Right cardiac atrium (tissue), 5 donors: ENCODE measurements at places on chromosomes 6 and 20. TPM values are rescaled to one million over a fixed set of nuclear protein-coding genes. Genes with fewer than 3 reads are reported as not detected.

The CST2 gene
- not detected for total RNA-seq

The C20orf141 gene
- not detected for total RNA-seq

The CFAP61 gene
- total RNA-seq, result 0.75 TPM

The SIRPA gene
- 28.1 TPM for total RNA-seq

The FAM209A gene
- not detected for total RNA-seq

The LRRN4 gene
- total RNA-seq, result 0.25 TPM

The ANKRD6 gene
- total RNA-seq, result 17.9 TPM

The TRIM31 gene
- total RNA-seq, result not detected

The MLN gene
- total RNA-seq, result not detected

DNA sequence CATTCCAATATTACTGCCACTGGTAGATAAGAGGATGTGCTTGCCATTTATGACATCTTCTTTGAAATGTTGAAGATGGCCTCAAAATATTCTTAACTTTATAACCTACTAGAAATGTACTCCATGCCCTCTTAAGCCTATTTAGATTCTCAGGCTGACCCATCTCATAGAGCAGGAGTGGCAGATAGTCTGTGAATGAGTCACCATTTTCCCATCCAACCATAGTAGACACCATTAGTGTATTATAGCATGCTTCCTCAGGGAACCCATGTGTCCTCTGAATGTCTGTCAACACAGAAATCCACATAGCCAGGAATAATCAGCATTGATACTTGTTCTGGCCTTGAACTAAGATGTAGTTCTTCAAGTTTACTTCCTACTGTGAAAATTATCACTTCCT, 150.2 kb downstream of the IMPG1 start:
- DNase-seq, result no peak

GRCh38 chr6:7129784-7130569, 22.2 kb downstream of the RREB1 start:
- DNase-seq, result peak; percentile 53

- no peak for DNase-seq
These were observed 111.5 kb upstream of the RPS6KA2 start for GRCh38 chr6:166738386-166739116.

DNA sequence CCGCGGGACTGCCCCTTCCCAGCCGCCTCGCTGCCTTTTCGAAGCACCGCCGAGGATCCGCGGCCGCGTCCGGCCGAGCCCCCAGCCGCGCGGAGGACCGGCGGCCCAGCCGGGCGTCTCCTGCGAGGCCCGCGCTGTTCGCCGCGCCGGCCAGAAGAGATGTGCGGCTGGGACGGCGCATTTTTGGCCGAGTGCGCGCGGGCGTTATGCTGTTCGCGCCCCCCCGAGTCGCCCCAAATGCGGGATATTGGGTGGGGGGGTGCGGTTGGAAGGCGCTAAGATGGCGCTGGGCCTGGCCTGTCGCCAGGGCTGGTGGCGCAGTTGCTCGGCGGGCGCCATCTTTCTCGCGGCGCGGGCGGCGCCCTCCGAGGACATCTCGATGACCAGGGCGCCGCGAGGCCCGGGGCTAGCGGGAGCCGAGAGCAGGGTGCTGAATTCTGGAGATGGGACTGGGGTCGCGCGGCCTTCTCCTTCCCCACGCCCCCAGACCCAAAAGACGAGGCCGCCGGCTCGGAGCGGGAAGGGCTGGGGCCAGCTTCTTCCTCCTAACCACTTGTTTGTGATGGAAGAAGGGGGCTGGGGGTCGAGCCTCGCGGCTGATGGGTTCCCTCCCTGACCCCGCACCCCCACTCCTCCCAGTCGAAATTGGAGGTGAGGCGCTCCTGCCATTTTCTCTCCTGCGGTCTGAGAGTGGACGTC, 1.5 kb downstream of the BICRAL start:
- peak; percentile 94 for DNase-seq

DNA sequence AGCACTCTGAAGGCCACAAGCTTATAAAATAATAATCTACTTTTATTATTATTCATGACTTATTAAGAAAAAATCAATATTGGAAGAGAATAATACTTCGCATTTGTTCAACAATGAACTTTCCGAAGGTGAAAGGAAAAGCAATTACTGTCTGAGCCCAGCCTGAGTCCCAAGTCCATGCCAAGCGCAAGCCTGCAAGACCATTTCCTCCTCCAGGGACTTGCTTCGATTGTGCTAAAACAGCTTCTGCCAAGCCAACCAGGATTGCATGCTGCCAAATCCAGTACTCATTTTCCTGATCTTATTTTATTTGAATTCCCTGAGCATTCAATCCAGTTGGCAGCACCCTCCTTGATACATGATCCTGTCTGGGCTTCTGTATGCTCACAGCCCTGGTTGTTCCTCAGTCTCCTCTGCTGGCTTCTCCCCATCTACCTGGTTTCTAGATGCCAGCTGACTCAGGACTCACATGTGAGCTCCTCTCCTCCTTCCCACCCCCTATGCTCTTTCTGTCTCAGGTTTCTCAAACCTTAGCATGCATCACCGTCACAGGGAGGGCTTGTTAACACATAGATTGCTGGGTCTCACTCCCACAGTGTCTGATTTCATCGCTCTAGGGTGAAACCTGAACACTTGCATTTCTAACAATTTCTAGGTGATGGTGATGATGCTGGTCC, 55.9 kb upstream of the PSMF1 start:
- no peak for DNase-seq

- no peak for DNase-seq
These were observed 116.3 kb upstream of the EMILIN3 start for GRCh38 chr20:41482647-41483552.

DNA sequence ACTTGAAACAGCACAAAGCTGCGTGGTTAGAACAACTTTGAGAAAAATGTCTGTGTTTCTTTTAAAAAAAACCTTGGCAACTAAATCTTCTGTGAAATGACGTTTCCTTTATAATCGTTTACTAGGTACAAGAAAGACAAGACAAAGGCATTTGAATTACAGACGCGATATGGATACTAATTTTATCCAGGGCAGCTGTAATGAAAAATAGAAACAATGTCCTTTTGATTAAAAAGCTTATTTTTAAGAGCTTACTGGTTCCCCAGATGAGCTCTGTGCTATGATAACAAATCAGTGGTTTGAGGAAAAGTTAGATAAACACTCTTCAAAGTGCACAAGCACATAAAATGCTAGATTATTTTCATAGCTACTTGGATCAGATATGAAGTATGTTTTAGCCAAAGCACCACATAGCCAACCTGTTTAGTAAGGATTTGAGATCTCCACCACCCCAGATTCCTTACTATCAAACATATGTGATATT, 1.6 kb upstream of the SYNCRIP start:
- DNase-seq, result no peak

GRCh38 chr6:33600761-33601160, 20.4 kb upstream of the ITPR3 start:
- no peak for DNase-seq

DNA sequence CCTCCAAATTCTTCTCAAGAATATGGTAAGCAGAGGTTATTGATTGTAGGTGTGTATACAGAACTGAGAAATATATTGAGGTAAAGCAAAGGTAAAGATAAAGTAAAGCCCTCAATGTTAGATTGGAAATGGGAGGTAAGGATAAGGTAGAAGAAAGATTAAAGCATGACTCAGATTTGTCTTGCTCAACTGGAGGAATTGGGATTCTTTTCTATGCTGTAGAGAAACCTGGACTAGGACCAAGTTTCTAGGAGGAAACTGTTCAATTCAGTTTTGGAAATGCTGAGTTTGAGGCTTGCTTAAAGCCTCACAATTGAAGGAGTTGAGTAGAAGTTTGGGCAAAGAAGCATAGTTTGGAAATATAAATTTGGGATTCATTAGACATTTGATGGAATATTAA, 634.0 kb upstream of the PTCHD4 start:
- no peak for DNase-seq

DNA sequence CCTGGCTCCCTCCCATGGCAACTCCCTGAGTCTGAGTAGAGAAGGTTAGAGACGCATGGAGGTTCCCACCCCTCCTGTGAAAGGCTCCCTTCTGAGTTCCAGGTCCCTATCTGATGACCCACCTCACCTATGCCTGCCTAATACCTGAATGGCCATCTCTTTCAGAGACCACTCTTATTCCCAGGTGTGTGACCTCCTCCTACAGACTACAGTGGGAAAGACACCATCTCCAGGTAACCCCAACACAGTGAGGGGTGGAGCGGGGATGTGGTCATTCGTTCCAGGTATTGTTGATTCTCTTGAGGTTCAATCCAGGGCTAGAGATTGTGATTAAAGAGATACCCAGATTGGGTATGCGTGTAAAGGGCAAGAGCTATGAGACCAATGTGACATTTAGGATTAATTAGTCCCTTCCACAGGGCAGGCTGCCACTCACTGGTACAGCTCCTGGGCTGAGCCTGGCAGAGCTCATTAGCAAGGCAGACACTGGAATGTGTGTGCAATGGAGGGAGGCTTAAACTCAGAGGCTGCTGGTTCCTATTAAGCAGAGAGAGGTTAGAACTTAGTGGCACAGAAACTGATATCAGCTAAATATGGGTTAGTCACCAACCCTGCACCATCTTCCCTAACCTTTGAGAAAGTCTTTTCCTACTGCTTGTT, 46.5 kb upstream of the IER3 start:
- DNase-seq, result no peak

- no peak for DNase-seq
These were observed 11.7 kb upstream of the SCUBE3 start for GRCh38 chr6:35202066-35202546.

DNA sequence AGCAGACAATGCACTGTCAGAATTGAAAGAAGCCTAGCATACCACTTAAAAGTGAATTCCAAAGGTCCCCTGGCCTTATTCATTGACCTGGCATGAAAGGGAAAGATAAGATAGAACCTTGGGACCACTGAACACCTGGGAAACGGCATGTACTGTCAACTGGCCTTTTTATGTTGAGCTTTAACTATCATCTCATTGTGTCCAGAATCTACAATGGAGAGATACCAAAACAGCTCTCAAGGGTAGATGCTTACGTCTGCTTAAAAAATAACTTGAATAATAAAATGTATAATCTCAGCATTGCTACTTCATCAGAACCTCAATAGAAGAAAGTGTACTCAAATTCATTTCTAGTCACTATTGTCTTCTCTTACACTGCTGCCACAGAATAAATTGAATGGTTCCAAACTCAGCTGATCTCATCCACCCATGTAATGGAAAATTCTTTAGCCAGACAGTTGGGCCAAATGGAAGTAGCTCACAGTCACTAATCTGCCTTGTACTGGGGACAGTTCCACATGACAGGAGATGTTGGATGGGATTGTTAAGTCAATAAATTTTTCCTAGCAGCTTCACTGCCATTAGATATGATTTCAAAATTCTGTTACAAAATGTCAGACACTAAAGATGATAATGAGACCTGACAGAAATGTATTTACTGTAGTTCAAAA, 93.8 kb downstream of the MLIP start:
- DNase-seq, result no peak

DNA sequence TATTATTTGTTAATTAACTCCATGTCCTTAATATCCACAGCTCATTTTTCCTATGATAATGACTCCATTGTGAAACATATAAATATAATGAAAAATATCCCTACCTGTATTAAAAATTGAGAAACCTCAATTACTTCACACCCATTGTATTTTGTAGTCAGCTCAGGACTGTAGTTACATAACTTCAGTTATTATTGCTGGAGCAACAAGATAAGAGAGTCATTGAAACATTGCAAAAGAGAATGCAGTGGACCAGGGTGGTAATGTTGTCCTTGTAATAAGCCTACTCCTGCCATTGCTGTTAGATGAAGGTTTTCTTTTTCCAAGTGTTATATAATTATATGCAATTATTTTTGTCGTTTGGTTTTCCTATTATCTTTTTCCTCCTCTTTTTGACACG, 184.4 kb downstream of the PRL start:
- no peak for DNase-seq

DNA sequence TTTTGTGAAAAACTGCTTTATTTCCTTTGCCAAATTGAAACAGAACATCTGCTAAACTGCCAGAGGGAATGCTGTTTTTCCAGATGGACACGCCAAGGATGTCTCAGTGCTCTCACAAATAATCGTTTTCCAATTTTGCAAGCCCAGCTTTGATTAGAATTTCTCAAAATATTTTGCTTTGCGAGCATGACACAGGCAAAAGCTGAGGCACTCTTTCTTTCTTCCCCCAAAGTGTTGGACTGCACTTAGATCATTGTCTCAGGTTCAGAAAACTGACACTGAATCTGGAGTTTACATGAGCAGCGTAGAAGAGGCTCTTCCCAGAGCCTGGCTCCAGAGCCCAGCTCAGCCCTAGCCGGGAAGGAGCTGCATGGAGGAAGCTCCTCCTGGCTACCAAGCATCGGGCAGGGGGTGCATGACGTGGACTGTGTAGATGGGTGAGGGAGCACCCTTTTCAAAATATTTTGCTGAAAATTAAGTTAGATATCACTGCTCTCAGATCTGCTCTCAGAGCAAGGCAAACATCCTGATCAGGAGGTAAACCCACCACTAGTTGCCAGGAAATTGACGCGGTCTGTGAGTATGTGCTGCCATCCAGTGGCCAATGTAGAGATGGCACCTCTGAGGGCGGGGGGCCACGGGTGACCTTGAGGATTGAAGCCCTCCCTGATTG, 107.5 kb downstream of the SLC22A3 start:
- peak; percentile 82 for DNase-seq

- no peak for DNase-seq
These were observed 70.6 kb downstream of the UBE3D start for GRCh38 chr6:82995066-82995465.

DNA sequence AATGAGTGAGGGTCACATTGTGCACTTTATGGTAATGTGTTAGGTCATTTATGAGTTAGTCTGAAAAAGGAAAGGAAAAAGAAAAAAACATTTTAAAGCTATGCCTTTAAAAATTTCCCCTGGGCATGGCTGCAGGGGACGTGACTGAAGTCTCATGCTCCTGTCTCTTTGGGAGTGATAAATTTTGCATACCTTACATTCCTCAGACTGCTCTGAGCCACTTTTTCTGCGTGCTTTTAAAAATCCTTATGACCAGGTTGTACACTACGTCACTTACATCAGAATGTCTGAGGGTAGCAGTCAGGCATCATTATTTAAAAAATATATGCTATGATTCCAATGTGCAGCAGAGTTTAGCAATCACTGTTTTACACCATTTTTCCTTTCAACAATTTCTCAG, 121.2 kb downstream of the RFPL4B start:
- no peak for DNase-seq

GRCh38 chr20:52083627-52084232, 107.8 kb downstream of the ZFP64 start:
- peak; percentile 71 for DNase-seq

- DNase-seq, result no peak
These were observed 11.8 kb upstream of the KCNQ2 start for GRCh38 chr20:63484236-63484635.

DNA sequence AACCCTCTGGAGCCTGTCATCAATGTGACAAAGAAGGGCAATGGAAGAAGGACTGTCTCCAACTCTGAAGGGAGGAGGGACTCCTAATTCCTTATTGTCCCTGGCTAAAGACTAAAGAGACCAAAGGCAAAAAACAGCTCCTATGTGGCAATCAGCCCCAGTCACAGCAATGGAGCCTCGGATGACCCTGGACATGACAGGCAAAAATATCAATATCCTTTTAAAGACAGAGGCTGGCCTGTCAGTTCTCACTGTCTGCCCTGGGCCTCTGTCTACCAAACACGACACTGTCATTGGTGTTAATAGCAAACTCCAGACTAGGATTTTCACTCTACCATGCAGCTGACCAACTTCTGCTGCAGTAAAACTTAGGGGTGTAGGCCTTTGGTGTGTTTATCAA, 38.0 kb upstream of the POU5F1 start:
- no peak for DNase-seq
